Activated naive CD8-positive, alpha-beta T cell treated with anti-CD3 and anti-CD28 coated beads, Interleukin-2, amount 10 ng/mL, durations not matched to agents 7 days and 5 days (primary cell): ENCODE measurements at places on chromosomes 16 and 17.

GRCh38 chr16:11583889-11584565, 2.7 kb downstream of the LITAF start:
- no peak for DNase-seq

DNA sequence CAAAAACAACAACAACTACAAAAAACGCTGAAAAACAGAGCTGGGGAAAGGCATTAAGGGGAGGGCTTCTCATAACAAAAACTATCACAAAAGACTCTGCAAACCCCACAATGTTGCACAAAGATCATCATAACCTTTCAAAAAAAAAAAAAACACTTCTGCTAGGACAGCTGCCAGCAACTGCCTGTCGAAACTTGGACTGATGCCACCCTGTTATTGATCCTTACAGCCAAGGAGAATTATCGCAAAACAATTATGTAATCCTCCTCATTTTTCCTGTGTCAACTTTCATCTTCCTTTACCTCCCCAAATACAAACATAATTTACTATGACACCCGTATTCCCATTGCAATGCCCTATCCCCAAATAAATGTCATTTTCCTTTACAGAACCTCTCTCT, 9.3 kb downstream of the CCDC40 start:
- DNase-seq = no peak

DNA sequence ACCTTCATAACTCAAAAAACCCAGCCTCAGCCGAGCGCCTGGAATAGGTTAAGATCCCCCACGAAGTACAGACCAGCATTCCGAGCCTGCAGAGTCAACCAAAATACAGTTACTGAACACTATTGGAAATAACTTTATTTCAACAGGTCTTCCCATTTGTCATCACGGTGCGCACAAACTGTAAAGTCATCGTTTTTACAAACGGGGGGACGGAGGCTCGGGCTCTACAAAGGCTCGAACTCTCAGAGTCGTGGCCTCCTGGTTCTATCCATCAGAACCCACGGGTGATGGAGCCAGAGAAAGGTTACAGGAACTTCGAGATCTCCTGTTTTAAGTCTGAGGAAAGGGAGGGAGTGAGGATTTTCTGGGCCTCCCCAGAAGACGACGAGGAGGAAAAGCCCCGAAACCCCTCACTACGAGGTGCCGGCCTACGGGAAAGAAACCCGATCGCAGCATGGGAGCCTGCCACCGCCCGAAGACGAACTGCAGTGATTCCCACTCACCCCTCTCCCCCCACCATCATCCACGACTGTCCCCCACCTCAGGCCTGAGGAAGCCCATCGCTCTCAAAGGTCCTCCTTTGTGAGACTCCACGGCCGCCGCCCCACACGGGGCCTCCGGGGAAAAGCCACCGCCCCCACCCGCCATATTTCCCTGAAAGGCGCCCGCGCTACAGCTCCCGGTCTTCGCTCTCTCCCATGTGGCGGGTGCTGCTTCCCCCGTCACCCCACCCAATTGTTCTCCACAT, 917 bp downstream of the YWHAE start:
- no peak for DNase-seq

GRCh38 chr17:2124391-2124790, 69.5 kb downstream of the HIC1 start:
- no peak for DNase-seq

DNA sequence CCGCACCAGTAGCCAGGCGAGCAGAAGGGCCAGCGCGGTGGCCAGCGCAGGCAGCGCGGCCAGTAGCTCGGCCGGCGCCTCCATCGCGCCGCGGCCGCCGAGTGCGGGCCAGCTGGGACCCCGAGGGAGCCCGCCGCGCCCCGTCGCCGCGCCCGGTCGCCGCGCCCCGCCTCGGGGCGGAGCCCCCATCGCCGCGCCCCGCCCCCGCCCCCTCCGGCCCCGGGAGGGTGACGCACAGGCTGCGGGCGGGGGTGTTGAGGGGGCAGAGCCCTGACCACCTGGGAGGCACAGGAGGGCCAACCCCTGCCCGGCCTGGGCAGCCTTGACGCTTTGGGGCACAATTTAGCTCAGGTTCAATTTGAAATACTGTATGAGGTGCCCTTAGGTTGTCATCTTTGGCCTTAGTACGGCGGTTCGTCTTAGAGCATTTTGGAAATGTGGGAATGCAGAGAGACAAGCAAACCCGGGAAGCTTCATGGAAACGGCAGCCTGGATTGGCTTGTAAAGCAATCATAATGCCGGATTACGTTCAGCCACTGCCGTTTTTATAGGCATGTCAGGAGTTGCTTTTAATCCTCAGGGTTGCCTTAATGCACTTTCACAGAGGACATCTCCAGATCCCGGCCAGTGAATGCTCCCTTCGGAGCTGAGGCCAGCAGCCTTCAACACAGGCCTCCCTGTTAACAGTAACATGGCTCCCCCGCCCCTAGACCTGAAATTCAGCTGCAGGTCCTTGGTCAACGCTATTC, at the start of gene MXRA7:
TSS of gene MXRA7 (minus strand) at position 103 of the 749 bp plus-strand sequence. CDS start at position 84, 19 bp downstream.
- peak; percentile 79 for DNase-seq

DNA sequence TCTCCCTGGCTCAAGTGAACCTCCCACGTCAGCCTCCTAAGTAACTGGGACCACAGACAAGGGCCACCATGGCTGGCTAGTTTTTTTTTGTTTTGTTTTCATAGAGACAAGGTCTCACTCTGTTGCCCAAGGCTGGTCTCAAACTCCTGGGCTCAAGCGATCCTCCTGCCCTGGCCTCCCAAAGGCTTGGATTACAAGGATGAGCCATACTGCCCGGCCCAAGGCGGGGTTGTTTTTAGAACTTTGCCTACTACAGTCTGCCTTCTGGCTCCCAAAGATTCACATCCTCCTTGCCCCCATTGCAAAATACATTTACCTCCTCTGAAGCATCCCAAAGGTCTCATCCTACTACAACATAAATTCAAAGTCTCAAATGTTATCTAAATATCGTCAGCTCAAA, 49.5 kb upstream of the PHOSPHO1 start:
- DNase-seq = no peak
